ENCODE measurements at places on chromosomes 4 and X. TPM values are rescaled to one million over a fixed set of nuclear protein-coding genes. Genes with fewer than 3 reads are reported as not detected.

Gene AFM
- not detected for total RNA-seq

DNA sequence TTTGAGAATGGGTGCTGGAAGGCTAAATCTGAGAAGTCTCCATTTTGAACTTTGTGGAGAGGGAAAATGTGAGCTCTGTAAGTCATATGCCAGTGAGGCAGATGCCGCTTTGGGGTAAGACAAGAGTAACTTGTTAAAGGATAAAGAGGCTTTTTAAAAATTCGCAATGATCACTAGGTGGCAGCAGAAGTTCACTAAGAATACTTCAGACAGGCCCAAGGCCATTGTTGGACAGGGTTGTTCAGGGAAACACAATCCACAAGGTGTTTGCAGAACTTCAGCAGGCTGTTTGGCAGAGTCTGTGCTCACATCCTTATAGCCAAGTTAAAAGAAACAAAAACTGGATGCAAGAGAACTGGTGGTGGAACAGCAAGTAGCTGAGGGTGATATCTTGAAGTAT, 13.7 kb upstream of the PIGA start:
- no peak overlapping the region for H3K4me3 ChIP-seq
- DNase-seq = no peak
- no peak overlapping the region for H3K27ac ChIP-seq

Gene SSX4B
- not detected for total RNA-seq

DNA sequence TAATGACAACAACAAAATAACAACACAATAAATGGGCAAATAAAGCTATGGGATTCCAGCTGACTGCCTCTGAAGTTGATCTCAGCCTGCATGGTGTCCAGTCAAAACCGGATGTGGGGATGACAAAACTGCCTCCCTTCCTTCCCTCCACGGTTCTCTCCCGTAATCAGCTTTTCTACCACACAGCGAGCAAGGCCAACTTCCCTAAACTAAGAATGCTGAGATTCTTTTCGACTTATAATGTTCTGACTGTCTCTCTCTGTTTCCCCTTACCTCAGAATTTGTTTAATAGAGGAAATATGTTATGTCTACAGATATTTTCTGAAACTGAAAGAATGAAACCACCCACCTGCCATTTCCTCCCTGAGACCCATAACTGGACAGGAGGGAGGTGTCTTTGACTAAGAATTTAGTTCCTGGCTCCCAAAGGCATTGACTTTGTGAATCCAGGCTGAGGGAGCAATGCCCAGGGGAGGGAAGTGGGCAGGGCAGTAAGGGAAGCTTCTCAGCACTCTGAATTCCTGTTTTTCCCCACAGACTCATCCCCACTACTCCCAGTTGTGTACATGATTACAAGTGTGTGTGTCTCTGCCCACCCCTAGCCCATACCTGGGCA, 1.0 kb upstream of the TLR1 start:
- H3K27me3 ChIP-seq = no peaks in the 10 kb centered on the region
- H3K4me3 ChIP-seq = peak overlapping the region; percentile 93
- DNase-seq = no peak
- peaks cover 5% of the 10 kb centered on the region for H3K36me3 ChIP-seq
- peak overlapping the region; percentile 95 for H3K27ac ChIP-seq

DNA sequence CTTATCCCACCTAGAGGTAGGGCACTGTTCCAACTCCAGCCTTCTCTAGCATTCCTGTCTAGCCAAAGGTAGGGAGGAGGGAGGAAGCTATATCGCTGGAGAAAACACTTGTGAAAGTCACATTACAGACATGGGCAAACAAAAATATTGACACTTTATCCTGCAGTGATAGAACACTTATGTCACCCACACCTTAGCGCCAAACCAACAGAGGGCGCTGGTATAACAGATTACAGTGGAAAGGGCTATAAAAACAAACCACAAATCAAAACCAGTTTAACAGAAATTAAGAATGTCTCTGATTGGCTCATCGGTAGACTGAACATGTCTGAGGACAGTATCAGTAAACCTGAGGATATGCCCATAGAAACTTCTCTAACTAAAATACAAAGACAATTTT, 451.3 kb downstream of the TLL1 start:
- H3K4me3 ChIP-seq = no peak overlapping the region
- no peaks in the 10 kb centered on the region for H3K27me3 ChIP-seq
- H3K27ac ChIP-seq = no peak overlapping the region
- DNase-seq = no peak
- H3K4me1 ChIP-seq = no peaks in the 10 kb centered on the region

DNA sequence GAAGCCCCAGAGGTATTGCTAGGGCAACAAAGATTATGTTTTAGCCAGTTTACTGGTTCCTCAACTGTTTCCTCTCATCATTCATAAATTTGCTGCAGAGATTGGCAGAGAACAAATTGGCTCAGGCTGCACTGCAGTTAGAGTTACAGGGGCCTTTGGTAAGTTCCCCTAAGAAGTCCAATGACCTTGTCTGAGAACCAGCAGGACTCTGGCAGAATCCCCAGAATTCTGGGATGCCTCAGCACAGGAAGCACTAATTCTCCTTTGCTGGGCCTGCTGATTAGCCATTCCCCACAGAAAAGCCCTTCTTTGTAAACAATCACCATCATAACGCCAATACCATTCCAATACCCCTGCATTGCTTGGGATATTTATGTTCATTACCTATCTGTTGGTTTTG, 151.3 kb downstream of the USP46 start:
- no peak for DNase-seq
- peaks cover 2% of the 10 kb centered on the region for H3K36me3 ChIP-seq
- no peak overlapping the region for H3K4me3 ChIP-seq
- peaks cover 24% of the 10 kb centered on the region for H3K27me3 ChIP-seq

Gene DSPP
- not detected for total RNA-seq

- H3K27me3 ChIP-seq = no peaks in the 10 kb centered on the region
- H3K4me3 ChIP-seq = no peak overlapping the region
- no peaks in the 10 kb centered on the region for H3K36me3 ChIP-seq
- H3K4me1 ChIP-seq = peaks cover 2% of the 10 kb centered on the region
- DNase-seq = no peak
Observed at GRCh38 chrX:41300758-41301437, 33.1 kb upstream of the DDX3X start.

DNA sequence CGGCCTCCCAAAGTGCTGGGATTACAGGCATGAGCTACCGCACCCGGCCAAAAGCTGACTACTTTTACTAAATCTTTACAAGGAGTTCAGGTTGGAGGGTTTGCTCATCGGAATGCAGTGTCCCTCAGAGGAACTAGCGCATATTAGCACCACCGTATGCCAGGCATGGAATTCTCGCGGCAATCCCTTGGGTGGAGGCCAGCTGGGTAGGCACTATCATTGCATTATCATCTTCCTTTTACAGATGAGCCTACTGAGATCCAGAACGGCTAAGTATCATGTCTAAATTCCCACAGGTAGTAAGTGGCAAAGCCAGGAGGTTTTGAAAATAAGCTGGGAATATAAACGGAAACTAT, 6.1 kb upstream of the CXorf66 start:
- H3K4me1 ChIP-seq = no peaks in the 10 kb centered on the region
- H3K36me3 ChIP-seq = no peaks in the 10 kb centered on the region
- H3K27me3 ChIP-seq = peaks cover 14% of the 10 kb centered on the region
- no peak overlapping the region for H3K4me3 ChIP-seq

GRCh38 chr4:128394778-128395177, 107.2 kb upstream of the PGRMC2 start:
- no peaks in the 10 kb centered on the region for H3K4me1 ChIP-seq
- H3K27me3 ChIP-seq = peaks cover 4% of the 10 kb centered on the region
- no peak overlapping the region for H3K27ac ChIP-seq
- H3K4me3 ChIP-seq = no peak overlapping the region
- no peaks in the 10 kb centered on the region for H3K36me3 ChIP-seq
- DNase-seq = no peak

- no peak overlapping the region for H3K4me3 ChIP-seq
- H3K4me1 ChIP-seq = no peaks in the 10 kb centered on the region
- no peaks in the 10 kb centered on the region for H3K36me3 ChIP-seq
- H3K27ac ChIP-seq = no peak overlapping the region
Observed at GRCh38 chrX:122777766-122778165, 406.3 kb upstream of the GRIA3 start.

GRCh38 chr4:123547216-123548165, 150.9 kb downstream of the SPRY1 start:
- no peak overlapping the region for H3K27ac ChIP-seq
- no peaks in the 10 kb centered on the region for H3K36me3 ChIP-seq
- H3K27me3 ChIP-seq = peaks cover 4% of the 10 kb centered on the region

- H3K4me3 ChIP-seq = no peak overlapping the region
- H3K36me3 ChIP-seq = no peaks in the 10 kb centered on the region
- H3K4me1 ChIP-seq = no peaks in the 10 kb centered on the region
- H3K27ac ChIP-seq = no peak overlapping the region
- H3K27me3 ChIP-seq = no peaks in the 10 kb centered on the region
- DNase-seq = no peak
Observed at GRCh38 chrX:105653891-105654290, 168.4 kb upstream of the NRK start.

GRCh38 chr4:176492646-176493302, 173.0 kb downstream of the SPCS3 start:
- no peaks in the 10 kb centered on the region for H3K36me3 ChIP-seq
- DNase-seq = no peak
- H3K27me3 ChIP-seq = no peaks in the 10 kb centered on the region
- H3K4me3 ChIP-seq = no peak overlapping the region

DNA sequence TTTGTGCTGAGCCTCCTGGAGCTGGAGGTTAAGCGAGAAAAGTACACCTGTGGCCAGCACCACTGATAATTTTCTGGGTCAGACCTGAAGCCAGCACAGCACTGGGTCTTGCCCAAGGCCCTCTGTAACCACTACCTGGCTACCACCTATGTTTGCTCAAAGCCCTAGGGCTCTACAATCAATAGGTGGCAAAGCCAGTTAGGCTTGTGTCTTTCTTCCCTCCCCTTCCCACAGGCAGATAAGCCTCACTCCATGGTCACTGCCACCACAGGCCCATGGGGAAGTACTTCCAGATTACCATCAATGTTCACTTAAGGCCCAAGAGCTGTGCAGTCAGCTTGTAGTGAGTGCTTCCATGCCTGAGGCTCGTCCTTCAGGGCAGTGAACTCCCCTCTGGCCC, 35.2 kb upstream of the ARMCX4 start:
- H3K27me3 ChIP-seq = no peaks in the 10 kb centered on the region
- no peaks in the 10 kb centered on the region for H3K4me1 ChIP-seq
- DNase-seq = no peak
- H3K36me3 ChIP-seq = no peaks in the 10 kb centered on the region
- H3K27ac ChIP-seq = no peak overlapping the region
- no peak overlapping the region for H3K4me3 ChIP-seq

Gene ESX1
- total RNA-seq = not detected

DNA sequence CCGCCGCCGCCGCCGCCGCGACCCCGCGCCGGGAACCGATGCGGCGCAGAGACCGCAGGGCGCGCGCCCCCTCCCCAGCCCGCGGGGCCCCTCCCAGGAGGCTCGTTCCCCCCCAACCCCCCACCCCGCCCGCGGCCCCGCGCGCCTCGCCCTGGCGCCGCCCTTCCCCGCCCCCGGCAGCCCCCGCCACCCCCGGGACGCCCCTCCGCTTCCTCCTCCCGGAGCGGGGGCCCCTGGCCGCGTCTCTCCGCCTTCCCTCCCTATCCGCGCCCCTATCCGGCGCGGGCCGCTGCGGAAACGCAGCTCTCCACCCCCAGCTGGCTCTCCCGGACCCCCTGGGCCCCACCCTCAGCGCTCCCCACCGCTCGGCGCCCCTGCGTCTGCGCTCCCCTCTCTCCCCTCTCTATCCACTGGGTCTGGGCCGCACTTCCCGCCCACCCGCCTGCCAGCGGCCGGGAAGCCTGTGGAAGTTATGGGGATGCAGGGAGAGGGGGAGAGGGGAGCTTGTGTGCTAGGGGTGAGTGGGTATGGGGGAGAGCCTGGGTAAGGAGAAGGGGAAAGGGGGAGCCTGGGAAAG, at the start of gene TMEM271:
TMEM271 (minus strand) TSS at position 51 of the 577 bp plus-strand sequence. CDS start 233 bp downstream, outside the sequence.
- peaks cover 70% of the 10 kb centered on the region for H3K27me3 ChIP-seq
- H3K4me3 ChIP-seq = peak within 1 kb of the TSS; percentile 76
- DNase-seq = no peak
- H3K36me3 ChIP-seq = no peaks in the 10 kb centered on the region
- no peak within 1 kb of the TSS for H3K27ac ChIP-seq

Gene PDK3
- 21.2 TPM for total RNA-seq

- peaks cover 9% of the 10 kb centered on the region for H3K36me3 ChIP-seq
- peaks cover 37% of the 10 kb centered on the region for H3K4me1 ChIP-seq
- H3K27me3 ChIP-seq = no peaks in the 10 kb centered on the region
Observed at GRCh38 chr4:87051121-87051713, 116.4 kb downstream of the AFF1 start.

GRCh38 chr4:159823743-159824142, 720.9 kb downstream of the RAPGEF2 start:
- no peaks in the 10 kb centered on the region for H3K4me1 ChIP-seq
- H3K4me3 ChIP-seq = no peak overlapping the region
- no peak for DNase-seq
- no peak overlapping the region for H3K27ac ChIP-seq

Gene PCYT1B
- 8.5 TPM for total RNA-seq

Gene RAB39B
- 7.1 TPM for total RNA-seq

- no peaks in the 10 kb centered on the region for H3K36me3 ChIP-seq
- H3K4me1 ChIP-seq = no peaks in the 10 kb centered on the region
- no peaks in the 10 kb centered on the region for H3K27me3 ChIP-seq
- no peak for DNase-seq
- no peak overlapping the region for H3K27ac ChIP-seq
Observed at GRCh38 chr4:93346840-93347239, 481.7 kb upstream of the ATOH1 start.

- H3K4me1 ChIP-seq = no peaks in the 10 kb centered on the region
- no peak overlapping the region for H3K4me3 ChIP-seq
- no peaks in the 10 kb centered on the region for H3K27me3 ChIP-seq
- no peaks in the 10 kb centered on the region for H3K36me3 ChIP-seq
Observed at GRCh38 chrX:83521905-83522304, 13.8 kb downstream of the POU3F4 start.

Gene NPFFR2
- total RNA-seq = not detected

DNA sequence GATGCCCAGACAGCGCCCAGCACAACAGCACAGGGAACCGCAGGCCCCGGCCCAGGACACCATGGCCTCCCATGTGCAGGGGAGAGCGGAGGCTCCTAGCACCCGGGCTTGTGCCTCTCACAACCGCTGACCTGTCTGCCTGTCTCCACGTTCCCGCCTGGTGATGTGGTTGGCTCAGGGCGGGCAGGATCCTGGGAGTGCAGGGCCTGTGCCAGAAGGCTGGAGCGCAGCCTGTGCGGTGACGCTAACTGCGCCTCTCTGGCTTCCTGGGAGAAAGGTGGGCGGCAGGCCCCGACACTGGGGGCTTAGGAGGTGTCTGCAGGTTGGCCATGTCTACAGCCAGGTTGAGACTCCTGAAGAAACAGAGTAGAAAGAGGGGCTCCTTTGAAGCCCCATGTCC, 48.7 kb downstream of the CPZ start:
- DNase-seq = no peak
- no peak overlapping the region for H3K4me3 ChIP-seq
- H3K27me3 ChIP-seq = peaks cover 22% of the 10 kb centered on the region
- no peaks in the 10 kb centered on the region for H3K36me3 ChIP-seq
- H3K4me1 ChIP-seq = no peaks in the 10 kb centered on the region

Gene HERC5
- 17.2 TPM for total RNA-seq

DNA sequence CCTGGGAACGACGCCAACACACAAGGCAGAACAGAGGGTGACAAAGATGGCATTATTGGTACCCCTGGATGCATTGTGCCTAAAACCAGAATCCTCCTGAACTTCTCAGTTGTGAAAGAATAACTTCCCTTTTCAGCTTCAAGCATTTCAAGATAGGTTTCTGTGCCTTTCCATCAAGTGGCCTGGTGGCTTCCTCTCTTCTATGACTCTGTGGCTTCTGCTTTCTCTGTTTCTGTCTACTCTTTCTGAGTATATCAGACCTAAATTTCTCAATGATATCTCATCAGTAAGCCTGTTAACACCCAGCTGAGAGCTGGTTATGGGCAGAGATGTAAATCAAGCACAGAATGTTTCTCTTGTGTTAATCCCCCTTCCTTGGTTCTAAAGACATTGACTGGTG, 21.4 kb upstream of the FAM9B start:
- H3K36me3 ChIP-seq = no peaks in the 10 kb centered on the region
- DNase-seq = no peak
- H3K27ac ChIP-seq = no peak overlapping the region
- H3K4me3 ChIP-seq = no peak overlapping the region
- no peaks in the 10 kb centered on the region for H3K4me1 ChIP-seq
- no peaks in the 10 kb centered on the region for H3K27me3 ChIP-seq
